ENCODE measurements at places on chromosomes 1 and 21. TPM values are rescaled to one million over a fixed set of nuclear protein-coding genes. Genes with fewer than 3 reads are reported as not detected.

The SLC30A2 gene
- not detected for total RNA-seq

The NCSTN gene
- total RNA-seq = 74.8 TPM

The OR2T10 gene
- not detected for total RNA-seq

The SRGAP2C gene
- total RNA-seq = 52.6 TPM

The OR6K3 gene
- total RNA-seq = not detected

The ASCL5 gene
- total RNA-seq = not detected

The LHX4 gene
- not detected for total RNA-seq

The FASLG gene
- 113 TPM for total RNA-seq

GRCh38 chr1:12201352-12202189 is 28.3 kb upstream of the VPS13D start:
- H3K27me3 ChIP-seq = no peaks in the 10 kb centered on the region
- peaks cover 57% of the 10 kb centered on the region for H3K4me1 ChIP-seq
- H3K27ac ChIP-seq = peak overlapping the region; percentile 90
- no peak for DNase-seq

GRCh38 chr1:235639226-235640205 is 10.1 kb downstream of the GNG4 start:
- peaks cover 5% of the 10 kb centered on the region for H3K27me3 ChIP-seq
- H3K4me3 ChIP-seq = peak overlapping the region; percentile 20
- peaks cover 11% of the 10 kb centered on the region for H3K36me3 ChIP-seq
- no peak for DNase-seq
- peak overlapping the region; percentile 41 for H3K27ac ChIP-seq
- peaks cover 54% of the 10 kb centered on the region for H3K4me1 ChIP-seq

DNA sequence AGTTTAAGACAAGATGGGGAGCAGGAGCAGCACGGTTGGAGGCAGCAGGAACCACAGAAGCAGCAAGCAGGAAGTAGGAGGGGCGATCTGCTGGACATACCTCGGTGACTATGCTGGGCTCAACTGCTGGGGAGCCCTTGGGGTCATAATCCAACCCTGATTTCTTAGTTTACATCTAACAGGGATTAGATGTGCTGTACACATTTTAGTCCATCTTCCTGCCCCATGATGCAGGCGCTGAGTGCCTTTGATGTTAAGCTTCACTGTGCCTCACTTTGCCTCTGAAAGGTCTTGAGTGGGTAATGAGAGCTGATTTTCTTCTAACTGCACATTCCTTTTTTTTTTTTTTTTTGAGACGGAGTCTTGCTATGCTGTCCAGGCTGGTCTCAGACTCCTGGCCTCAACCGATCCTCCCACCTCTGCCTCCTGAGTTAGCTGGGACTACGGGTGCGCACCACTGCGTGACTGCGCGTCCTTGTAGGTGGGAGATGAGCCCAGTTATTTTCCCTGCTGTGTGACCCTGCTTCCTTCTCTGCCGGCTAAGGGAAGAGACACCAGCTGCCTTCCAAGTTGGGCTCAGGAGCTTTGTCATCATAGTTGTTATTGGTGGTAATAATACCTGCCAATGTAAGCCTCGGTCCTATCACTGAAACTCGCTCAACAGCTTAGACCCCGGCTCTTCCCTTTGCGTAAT is 1.1 kb upstream of the RCAN3 start:
- H3K4me1 ChIP-seq = peaks cover 53% of the 10 kb centered on the region
- no peaks in the 10 kb centered on the region for H3K36me3 ChIP-seq
- H3K27me3 ChIP-seq = peaks cover 6% of the 10 kb centered on the region
- peak overlapping the region; percentile 93 for H3K27ac ChIP-seq
- DNase-seq = peak; percentile 48

DNA sequence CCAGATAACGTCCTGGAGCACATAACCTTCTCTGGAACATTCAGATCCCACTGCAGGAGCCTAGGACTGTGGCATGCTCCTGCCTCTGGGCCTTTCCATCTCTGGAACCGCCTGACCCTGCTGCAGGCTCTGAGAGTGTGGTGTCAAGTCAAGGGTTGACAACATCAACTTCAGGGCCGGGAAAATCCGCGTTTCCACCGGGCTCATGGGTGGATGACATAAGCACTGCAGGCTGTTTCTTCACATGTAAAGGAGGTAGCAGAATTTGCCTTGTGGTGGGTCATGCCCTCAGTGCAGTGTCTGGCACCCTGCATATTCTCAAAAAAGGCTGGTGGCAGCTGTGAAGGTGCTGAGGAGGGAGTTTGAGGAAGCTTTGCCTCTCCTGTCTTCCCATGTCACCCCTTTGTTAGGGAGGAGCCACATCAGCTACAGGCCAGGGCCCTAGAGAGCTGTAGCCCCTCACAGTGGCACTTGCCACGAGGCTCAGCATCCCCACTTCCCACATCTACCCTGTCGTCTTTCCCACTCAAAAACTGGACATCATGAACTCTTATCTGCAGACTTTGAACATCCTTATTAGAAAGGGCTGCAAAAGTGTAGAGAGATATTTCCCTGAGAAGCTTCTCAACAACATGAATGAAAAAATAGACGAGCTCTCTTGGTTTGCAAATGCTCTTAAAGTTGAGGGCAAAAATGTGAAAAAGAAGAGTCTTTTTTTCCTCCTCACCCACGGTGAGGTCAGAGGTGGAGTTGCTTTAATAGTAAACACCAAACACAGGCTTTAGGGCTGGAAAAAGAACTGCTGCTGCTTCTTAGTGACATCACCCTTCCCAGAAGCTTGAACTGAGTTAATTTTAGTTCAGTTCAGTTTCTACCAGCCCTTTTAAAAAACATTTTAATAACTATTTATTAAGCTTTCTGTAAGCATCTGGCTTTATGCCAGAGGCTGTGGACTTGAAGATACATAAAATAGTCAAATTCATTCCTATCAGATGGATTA is 121.3 kb downstream of the HUNK start:
- H3K4me1 ChIP-seq = no peaks in the 10 kb centered on the region
- H3K27ac ChIP-seq = no peak overlapping the region
- H3K36me3 ChIP-seq = no peaks in the 10 kb centered on the region
- no peak overlapping the region for H3K4me3 ChIP-seq
- DNase-seq = no peak
- H3K27me3 ChIP-seq = peaks cover 2% of the 10 kb centered on the region

DNA sequence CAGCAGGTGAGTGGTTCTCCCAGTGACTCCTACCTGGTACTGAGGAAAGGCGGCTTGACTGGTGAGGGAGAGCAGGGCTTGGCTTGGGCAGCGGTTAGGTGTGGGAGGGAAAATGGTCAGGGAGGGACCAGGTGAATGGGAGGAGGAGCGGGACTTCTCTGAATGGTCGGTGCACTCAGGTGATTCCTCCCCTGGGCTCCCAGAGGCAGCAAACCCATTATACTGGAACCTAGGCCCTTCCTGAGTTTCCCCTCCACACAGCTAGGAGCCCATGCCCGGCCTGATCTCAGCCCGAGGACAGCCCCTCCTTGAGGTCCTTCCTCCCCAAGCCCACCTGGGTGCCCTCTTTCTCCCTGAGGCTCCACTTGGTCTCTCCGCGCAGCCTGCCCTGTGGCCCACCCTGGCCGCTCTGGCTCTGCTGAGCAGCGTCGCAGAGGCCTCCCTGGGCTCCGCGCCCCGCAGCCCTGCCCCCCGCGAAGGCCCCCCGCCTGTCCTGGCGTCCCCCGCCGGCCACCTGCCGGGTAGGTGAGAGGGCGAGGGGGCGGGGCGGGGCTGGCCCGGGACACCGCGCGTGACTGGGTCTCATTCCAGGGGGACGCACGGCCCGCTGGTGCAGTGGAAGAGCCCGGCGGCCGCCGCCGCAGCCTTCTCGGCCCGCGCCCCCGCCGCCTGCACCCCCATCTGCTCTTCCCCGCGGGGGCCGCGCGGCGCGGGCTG is 2.3 kb downstream of the ARTN start:
- DNase-seq = no peak
- no peak overlapping the region for H3K4me3 ChIP-seq
- H3K27me3 ChIP-seq = peaks cover 14% of the 10 kb centered on the region
- peaks cover 9% of the 10 kb centered on the region for H3K36me3 ChIP-seq
- H3K4me1 ChIP-seq = peaks cover 15% of the 10 kb centered on the region
- H3K27ac ChIP-seq = no peak overlapping the region

DNA sequence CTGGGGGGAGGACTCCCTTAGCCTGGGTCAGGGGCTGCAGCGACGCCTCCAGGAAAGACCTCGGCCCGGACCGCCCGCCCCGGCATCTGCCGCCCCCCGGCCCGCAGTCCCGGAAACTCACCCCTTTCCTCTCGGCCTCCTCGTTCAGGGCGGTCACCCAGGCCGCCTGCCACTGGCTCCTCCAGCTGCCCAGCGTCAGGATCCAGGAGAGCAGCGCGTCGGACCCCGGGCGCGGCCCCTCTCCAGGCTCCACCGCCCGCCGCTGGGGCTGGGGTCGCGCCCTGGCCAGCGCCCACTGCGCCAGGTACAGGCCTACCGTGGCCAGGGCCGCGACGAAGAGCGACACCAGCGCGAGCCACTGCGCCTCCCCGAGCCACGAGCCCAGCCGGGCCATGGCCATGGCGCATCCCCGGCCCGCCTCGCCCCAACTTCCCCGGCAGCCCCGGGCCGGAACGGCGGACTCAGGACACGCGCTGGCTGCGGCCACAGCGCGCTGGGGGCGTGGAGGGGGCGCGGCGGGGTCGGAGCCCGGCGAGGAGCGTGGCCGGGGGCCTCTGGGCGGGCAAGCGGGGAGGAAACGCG is 478 bp downstream of the C2CD2 start:
- H3K27ac ChIP-seq = no peak overlapping the region
- H3K27me3 ChIP-seq = peaks cover 19% of the 10 kb centered on the region
- DNase-seq = no peak
- peaks cover 6% of the 10 kb centered on the region for H3K4me1 ChIP-seq

DNA sequence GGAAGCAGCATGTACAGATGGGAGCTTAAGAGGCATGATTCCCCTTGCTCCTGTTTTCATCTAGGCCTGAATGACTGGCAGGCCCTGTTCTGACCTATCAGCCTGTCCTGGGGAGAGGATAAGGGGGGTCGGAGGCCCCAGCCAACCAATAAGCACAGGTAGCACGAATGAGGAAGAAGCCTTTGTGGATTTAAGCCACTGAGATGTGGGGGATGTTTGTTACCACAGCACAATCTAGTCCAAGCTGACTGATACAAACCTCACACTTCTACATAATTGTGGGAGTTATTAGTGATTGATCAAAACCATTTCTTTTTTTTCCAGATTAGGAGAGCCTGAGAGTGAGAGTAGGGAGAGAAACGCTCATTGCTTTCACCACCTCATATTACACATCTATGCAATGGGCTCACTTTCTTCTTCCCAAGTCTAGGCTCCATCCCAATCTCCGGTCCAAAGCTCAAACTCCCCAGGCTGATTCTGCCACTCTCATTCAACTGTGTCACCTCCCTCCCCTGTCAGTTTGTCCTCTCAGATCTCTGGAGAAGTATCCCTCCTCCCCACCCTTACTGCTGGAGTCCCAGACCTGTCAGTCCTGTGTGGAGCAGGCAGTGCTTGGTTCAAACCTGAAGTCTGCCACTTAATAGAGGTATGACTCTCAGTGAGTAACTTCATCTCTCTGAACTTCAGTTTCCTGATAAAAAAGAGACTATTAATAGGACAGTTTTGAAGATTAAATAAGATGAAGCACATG is 220.5 kb downstream of the PTPRU start:
- H3K36me3 ChIP-seq = no peaks in the 10 kb centered on the region
- DNase-seq = no peak
- H3K27me3 ChIP-seq = no peaks in the 10 kb centered on the region
- H3K4me3 ChIP-seq = no peak overlapping the region

- DNase-seq = no peak
- H3K36me3 ChIP-seq = peaks cover 30% of the 10 kb centered on the region
- H3K27ac ChIP-seq = no peak overlapping the region
Observed at GRCh38 chr21:46311568-46311967, 12.1 kb downstream of the C21orf58 start.

- DNase-seq = no peak
- no peak overlapping the region for H3K27ac ChIP-seq
- no peaks in the 10 kb centered on the region for H3K27me3 ChIP-seq
Observed at GRCh38 chr1:145796753-145797152, 27.1 kb downstream of the RNF115 start.

DNA sequence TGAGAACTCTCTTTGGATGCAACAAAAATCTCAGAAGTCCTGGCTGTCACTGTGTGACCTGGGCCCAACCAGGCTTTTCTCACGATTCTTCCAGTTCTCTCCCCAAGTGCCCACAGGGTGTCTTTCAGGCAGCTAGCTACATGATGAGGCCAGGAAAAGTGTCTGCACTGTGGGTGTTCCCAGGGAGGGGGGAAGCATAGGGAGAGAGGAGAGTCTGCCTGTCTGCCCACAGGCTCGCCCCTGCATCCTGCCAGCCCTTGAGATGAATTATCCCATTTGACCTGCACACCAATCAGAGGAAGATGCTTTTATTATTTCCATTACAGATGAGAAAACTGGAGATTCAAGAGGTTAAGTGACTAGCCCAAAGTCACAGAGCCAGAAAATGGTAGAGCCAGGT is 27.8 kb downstream of the FOXO6 start:
- no peak overlapping the region for H3K27ac ChIP-seq
- H3K27me3 ChIP-seq = peaks cover 22% of the 10 kb centered on the region
- no peak for DNase-seq
- no peaks in the 10 kb centered on the region for H3K36me3 ChIP-seq
- H3K4me1 ChIP-seq = no peaks in the 10 kb centered on the region

GRCh38 chr1:7726623-7727022 is 44.5 kb upstream of the VAMP3 start:
- H3K27ac ChIP-seq = no peak overlapping the region
- no peaks in the 10 kb centered on the region for H3K4me1 ChIP-seq
- no peak for DNase-seq
- no peak overlapping the region for H3K4me3 ChIP-seq
- H3K36me3 ChIP-seq = no peaks in the 10 kb centered on the region
- peaks cover 7% of the 10 kb centered on the region for H3K27me3 ChIP-seq

- H3K27ac ChIP-seq = no peak overlapping the region
- H3K36me3 ChIP-seq = no peaks in the 10 kb centered on the region
- H3K4me1 ChIP-seq = no peaks in the 10 kb centered on the region
- H3K27me3 ChIP-seq = no peaks in the 10 kb centered on the region
- DNase-seq = no peak
Observed at GRCh38 chr21:37759777-37760176, 156.5 kb downstream of the KCNJ6 start.

DNA sequence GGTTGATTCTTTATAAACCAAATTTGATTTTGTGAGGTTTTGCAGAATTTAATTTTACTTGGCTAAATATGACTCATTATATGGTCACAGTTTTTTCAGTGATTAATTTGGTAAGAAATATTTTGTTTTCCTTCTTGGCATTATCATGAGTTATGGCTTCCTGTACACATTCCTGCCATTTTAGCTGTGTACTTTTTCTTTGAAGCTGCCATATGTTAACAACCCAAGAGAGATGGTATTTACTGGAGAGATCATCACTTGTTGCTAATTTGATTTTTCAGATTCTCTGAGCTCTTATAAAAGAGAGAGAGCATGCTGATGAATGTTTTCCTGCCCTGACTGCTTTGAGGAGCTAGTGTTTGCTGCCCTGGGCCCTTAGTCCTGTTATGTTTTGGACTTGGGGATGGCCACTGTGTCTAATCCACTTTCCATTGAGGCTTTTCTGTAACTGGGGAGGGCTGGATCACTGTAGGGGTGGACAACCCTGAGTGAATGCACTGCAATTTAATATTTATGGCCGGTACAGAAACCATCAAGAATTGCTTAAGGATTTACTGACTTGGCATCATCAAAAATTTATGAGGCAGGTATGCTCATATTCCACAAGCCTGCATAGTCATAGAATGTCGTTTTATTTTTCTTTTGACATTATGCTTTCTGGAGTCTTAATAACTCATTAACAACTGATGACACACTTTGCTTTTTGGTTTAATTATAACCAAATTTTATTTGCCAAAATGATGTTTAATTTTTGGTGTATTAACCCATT is 200.9 kb downstream of the DISC1 start:
- H3K36me3 ChIP-seq = no peaks in the 10 kb centered on the region
- H3K4me3 ChIP-seq = no peak overlapping the region
- no peaks in the 10 kb centered on the region for H3K4me1 ChIP-seq

- no peaks in the 10 kb centered on the region for H3K27me3 ChIP-seq
- H3K4me1 ChIP-seq = no peaks in the 10 kb centered on the region
- no peak overlapping the region for H3K4me3 ChIP-seq
- peaks cover 6% of the 10 kb centered on the region for H3K36me3 ChIP-seq
- no peak for DNase-seq
Observed at GRCh38 chr21:44427241-44428120, 27.8 kb upstream of the LRRC3 start.
